ENCODE measurements at places on chromosomes 12 and 14.

GRCh38 chr12:88860851-88861250 is 280.6 kb upstream of the KITLG start:
- no peak for DNase-seq

DNA sequence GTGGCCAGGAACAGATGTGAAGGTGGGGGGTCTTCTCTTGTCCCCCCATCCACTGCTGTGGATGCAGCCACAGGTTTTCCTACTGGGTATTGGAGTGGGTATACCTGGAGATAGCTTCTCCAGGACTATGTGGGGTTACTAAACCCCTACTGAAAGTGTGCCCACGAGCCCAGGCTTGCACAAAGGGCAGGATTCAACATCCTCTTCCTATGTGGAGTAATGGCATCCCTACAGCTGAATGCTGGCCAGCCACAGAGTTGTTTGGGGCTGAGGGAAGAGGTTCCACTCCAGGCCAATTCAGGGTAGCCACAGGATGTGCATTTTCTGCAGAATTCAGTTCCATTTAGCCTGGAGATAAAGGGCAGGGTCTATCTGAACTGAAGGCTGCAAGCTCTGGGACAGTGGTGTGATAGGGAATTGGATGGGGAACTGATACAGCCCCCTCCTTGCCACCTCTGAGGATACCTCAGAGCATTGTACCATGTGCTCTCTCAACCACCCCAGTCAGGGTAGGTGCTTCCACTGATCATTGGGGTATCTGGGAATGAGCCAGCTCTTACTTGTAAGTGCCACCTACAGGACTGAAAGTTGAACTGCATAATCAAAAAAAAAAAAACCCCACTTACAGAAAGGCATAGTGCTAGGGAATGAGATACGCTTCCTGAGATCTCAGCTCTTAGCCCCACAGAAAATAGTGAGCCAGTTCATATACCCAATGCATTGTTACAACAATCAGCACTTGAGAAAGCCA is 187.1 kb downstream of the KITLG start:
- no peak for DNase-seq

DNA sequence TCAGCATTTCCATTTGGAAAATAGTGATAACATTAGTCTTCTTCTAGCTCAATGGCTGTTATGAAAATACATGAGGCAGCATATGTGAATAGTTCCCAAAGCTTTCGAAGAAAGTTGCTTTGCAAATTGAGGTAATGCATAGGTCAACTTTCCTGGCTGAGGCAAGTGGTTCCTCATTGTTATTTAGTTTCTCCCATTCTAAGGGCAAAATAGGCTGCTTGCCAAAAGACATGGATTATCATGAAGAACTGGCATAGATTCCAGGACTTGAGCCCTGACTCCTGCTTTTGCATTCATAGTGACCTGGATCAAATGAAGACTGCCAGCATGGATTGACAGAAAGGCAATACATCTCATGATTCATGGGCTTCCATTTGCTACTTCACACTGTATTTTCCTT is 35.7 kb downstream of the LRFN5 start:
- DNase-seq, result no peak

- DNase-seq, result no peak
Measured at GRCh38 chr14:35221462-35221861, 70.7 kb upstream of the PSMA6 start.
